Endodermal cell (in vitro differentiated cells): ENCODE measurements at places on chromosomes 6 and 20. TPM values are rescaled to one million over a fixed set of nuclear protein-coding genes. Genes with fewer than 3 reads are reported as not detected.

GRCh38 chr6:25193460-25194171, 85.6 kb upstream of the CARMIL1 start:
- no peaks in the 10 kb centered on the region for H3K27me3 ChIP-seq
- H3K36me3 ChIP-seq = no peaks in the 10 kb centered on the region
- H3K27ac ChIP-seq = no peak overlapping the region
- H3K4me3 ChIP-seq = no peak overlapping the region
- DNase-seq = no peak
- no peaks in the 10 kb centered on the region for H3K4me1 ChIP-seq

- H3K36me3 ChIP-seq = no peaks in the 10 kb centered on the region
- no peaks in the 10 kb centered on the region for H3K4me1 ChIP-seq
- no peak overlapping the region for H3K4me3 ChIP-seq
- no peak overlapping the region for H3K27ac ChIP-seq
Measured at GRCh38 chr20:19907326-19908056, 109.7 kb upstream of the NAA20 start.

DNA sequence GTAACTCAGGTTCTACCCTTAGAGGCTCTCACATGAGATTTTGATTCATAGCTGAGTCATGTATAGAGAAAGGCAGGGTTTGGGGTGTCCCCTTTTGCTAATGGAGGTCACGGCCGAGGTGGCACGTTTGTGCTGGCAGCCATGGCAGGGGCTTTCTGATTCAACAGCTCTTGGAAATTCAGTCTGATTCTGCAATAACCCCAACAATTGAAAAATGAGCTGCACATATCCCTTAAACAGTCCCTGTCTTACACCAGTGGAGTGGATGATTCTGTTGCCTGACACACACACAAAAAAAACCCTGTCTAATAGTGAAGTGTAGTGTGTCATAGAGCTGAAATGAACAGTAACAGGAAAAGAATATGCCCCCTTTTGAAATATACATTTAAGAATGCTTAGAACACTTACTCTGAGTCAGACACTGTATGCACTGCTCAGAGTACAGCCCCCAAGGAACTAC, 40.4 kb upstream of the ARG1 start:
- no peaks in the 10 kb centered on the region for H3K27me3 ChIP-seq
- no peak overlapping the region for H3K27ac ChIP-seq
- no peaks in the 10 kb centered on the region for H3K36me3 ChIP-seq
- no peak overlapping the region for H3K4me3 ChIP-seq
- no peak for DNase-seq

DNA sequence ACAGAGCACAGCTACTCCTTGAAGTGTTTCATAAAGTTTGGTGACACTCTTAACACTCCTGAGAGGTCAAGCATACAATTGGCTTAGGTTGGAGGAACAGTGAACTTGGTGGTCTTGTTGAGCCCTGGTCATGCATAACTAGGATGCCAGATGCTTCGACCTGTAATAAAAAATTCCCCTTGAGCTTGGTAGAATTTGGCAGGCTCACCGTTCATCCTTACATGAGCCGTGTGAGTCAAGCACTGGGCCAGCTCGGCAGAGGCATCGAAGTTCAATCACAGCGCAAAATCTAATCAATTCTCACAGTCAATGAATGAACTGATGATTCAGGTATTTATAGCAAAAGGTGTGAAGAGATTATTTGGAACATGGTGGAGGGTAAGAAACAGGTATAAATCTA, 33.7 kb downstream of the CYP24A1 start:
- DNase-seq = no peak
- H3K4me1 ChIP-seq = no peaks in the 10 kb centered on the region
- no peak overlapping the region for H3K27ac ChIP-seq
- H3K27me3 ChIP-seq = no peaks in the 10 kb centered on the region

The GABRR2 gene
- 0.27 TPM in 1 of 3 replicates, not detected in the others for total RNA-seq

The COL11A2 gene
- total RNA-seq = 1.4 to 2.8 TPM (median 2.3 TPM) in 3 replicates
